Prostate gland (tissue), 2 donors: ENCODE measurements at places on chromosomes 4 and X. TPM values are rescaled to one million over a fixed set of nuclear protein-coding genes. Genes with fewer than 3 reads are reported as not detected.

DNA sequence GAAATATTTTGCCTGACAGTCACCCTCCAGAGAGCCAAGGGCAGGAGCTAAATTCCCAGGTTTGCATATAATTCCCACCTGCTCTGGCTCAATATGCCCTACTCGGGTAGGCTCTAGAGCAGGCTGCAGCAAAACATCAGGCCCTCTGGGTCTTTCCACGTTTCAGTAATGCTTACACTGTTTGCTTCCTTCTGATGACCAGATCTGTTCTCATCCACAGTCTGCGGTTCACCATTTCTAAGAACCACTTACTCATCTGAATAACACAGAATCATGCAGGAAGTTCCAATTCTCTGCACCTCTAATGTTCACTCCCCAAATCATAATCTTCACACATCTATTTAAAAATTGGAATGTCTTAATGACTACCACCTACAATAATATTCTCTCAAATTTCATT lies 141.4 kb downstream of the PPP3CA start:
- H3K36me3 ChIP-seq = no peaks in the 10 kb centered on the region
- DNase-seq = no peak
- H3K4me1 ChIP-seq = no peaks in the 10 kb centered on the region
- H3K27me3 ChIP-seq = no peaks in the 10 kb centered on the region
- H3K27ac ChIP-seq = no peak overlapping the region
- H3K4me3 ChIP-seq = no peak overlapping the region

GRCh38 chrX:47148946-47149345 lies 3.9 kb downstream of the RBM10 start:
- no peak for DNase-seq
- H3K4me1 ChIP-seq = no peaks in the 10 kb centered on the region
- no peak overlapping the region for H3K27ac ChIP-seq
- H3K4me3 ChIP-seq = no peak overlapping the region
- H3K27me3 ChIP-seq = no peaks in the 10 kb centered on the region
- no peaks in the 10 kb centered on the region for H3K36me3 ChIP-seq

DNA sequence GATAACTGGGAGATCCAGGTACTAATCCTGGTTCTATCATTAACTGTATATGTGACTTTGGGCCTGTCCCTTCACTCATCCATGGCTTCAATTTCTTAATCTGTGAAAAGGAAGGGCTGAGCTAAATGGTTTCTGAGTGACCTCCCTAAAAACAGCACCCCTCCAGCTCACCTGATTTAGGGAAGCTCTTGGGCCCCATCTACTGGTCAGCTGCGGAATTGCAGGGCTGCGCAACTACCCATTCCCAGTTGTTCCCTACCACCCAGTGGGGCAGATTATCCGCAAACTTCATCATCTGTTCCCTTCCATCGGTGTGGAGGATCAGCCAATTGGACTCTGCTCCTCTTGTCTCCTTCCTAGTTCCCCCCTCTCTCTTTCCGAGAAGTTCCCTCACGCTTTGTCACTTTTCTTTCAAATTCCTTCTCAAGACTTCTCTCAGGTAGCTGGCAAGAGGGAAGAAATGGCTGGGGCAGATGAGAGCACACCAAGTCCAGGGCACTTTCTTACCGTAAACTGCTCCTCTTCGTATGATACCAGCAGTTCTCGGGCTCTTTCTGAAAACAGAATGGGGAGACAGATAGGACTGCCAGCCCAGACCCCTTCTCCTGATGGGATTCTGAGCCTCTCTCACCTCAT lies 5.8 kb downstream of the LAS1L start:
- peak; percentile 7 for DNase-seq
- no peak overlapping the region for H3K27ac ChIP-seq
- no peaks in the 10 kb centered on the region for H3K27me3 ChIP-seq
- H3K4me3 ChIP-seq = no peak overlapping the region
- H3K4me1 ChIP-seq = no peaks in the 10 kb centered on the region

- no peaks in the 10 kb centered on the region for H3K27me3 ChIP-seq
- no peak overlapping the region for H3K4me3 ChIP-seq
- DNase-seq = no peak
- no peaks in the 10 kb centered on the region for H3K36me3 ChIP-seq
- H3K27ac ChIP-seq = no peak overlapping the region
Measured at GRCh38 chrX:19256986-19257385, 86.7 kb upstream of the PDHA1 start.

GRCh38 chr4:57342411-57342810 lies 232.2 kb upstream of the IGFBP7 start:
- no peaks in the 10 kb centered on the region for H3K4me1 ChIP-seq
- no peak for DNase-seq
- no peaks in the 10 kb centered on the region for H3K36me3 ChIP-seq
- no peak overlapping the region for H3K4me3 ChIP-seq

The UGT2B7 gene
- total RNA-seq = not detected

DNA sequence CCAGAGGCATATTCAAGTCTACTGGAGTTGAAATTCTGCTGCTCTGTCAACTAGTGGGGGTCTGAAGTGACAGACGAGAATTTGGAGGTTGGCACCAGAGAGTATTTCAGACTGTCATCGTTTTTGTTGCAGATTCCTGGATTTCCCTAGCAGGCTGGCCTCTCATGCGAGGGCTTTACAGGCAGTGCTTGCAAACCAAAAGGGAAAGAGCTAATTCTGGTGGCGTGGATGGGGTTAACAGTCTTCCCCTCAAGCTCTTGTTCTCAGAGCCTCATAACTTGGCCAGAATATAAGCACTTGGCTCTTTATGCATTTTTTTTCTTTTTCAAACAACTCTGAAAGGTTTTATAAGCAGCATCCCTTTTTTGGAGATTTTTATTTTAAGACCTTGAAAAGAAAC lies at the start of gene SPARCL1:
TSS of gene SPARCL1 (minus strand) at position 190 of the 400 bp plus-strand sequence. CDS start 29,802 bp downstream, outside the sequence.
- no peaks in the 10 kb centered on the region for H3K36me3 ChIP-seq
- H3K27ac ChIP-seq = peak within 1 kb of the TSS; percentile 88
- no peaks in the 10 kb centered on the region for H3K27me3 ChIP-seq
- peak within 1 kb of the TSS; percentile 30 for H3K4me3 ChIP-seq
- no peaks in the 10 kb centered on the region for H3K4me1 ChIP-seq

- H3K27ac ChIP-seq = peak overlapping the region; percentile 48
- no peak overlapping the region for H3K4me3 ChIP-seq
- H3K36me3 ChIP-seq = no peaks in the 10 kb centered on the region
- DNase-seq = peak; percentile 34
- H3K27me3 ChIP-seq = no peaks in the 10 kb centered on the region
Measured at GRCh38 chr4:40511036-40511614, 118.5 kb downstream of the RBM47 start.

- DNase-seq = no peak
- H3K36me3 ChIP-seq = no peaks in the 10 kb centered on the region
- peaks cover under 1% of the 10 kb centered on the region for H3K27me3 ChIP-seq
- H3K4me3 ChIP-seq = no peak overlapping the region
- no peak overlapping the region for H3K27ac ChIP-seq
Measured at GRCh38 chr4:2065106-2065930, 6.2 kb downstream of the NAT8L start.

The RAB40AL gene
- total RNA-seq = 4.7 TPM

The ARHGAP6 gene
- 72.6 TPM for total RNA-seq

The GPR82 gene
- total RNA-seq = 0.28 TPM

GRCh38 chr4:139876337-139876941 lies 210.8 kb downstream of the MGST2 start:
- H3K4me1 ChIP-seq = peaks cover 7% of the 10 kb centered on the region

GRCh38 chr4:106046083-106046482 lies 150.8 kb downstream of the NPNT start:
- H3K36me3 ChIP-seq = no peaks in the 10 kb centered on the region
- no peak overlapping the region for H3K27ac ChIP-seq
- DNase-seq = no peak
- H3K4me1 ChIP-seq = no peaks in the 10 kb centered on the region
- H3K4me3 ChIP-seq = no peak overlapping the region

DNA sequence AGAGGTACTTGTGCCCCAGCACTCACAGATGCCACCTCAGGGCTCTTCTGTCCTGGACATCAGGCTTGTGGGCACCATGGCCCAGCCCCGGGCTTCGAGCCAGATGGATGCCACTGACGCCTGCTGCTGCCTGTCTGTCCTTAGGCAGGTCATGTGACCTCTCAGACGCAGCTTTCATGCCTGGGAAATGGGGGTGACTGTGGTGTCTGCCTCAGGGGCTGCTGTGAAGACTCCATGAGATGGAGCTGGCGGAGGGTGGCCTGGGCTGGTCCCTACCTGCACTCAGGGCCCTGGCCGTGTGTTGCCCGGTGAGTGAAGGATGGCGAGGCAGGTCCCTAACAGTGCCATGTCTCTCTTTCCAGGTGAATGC lies 6.5 kb downstream of the CPZ start:
- no peak for DNase-seq
- H3K4me3 ChIP-seq = no peak overlapping the region
- no peaks in the 10 kb centered on the region for H3K4me1 ChIP-seq
- H3K27me3 ChIP-seq = no peaks in the 10 kb centered on the region

- no peaks in the 10 kb centered on the region for H3K36me3 ChIP-seq
- DNase-seq = no peak
- H3K27me3 ChIP-seq = no peaks in the 10 kb centered on the region
- H3K4me1 ChIP-seq = no peaks in the 10 kb centered on the region
- no peak overlapping the region for H3K4me3 ChIP-seq
- no peak overlapping the region for H3K27ac ChIP-seq
Measured at GRCh38 chr4:182593864-182594263, 323.3 kb downstream of the DCTD start.

GRCh38 chrX:124229374-124229773 lies 103.1 kb upstream of the TEX13D start:
- no peak for DNase-seq
- H3K27me3 ChIP-seq = no peaks in the 10 kb centered on the region
- no peaks in the 10 kb centered on the region for H3K4me1 ChIP-seq
- H3K36me3 ChIP-seq = no peaks in the 10 kb centered on the region
- no peak overlapping the region for H3K4me3 ChIP-seq

- no peak overlapping the region for H3K27ac ChIP-seq
- H3K27me3 ChIP-seq = peaks cover 3% of the 10 kb centered on the region
- no peak for DNase-seq
- no peak overlapping the region for H3K4me3 ChIP-seq
Measured at GRCh38 chr4:70392057-70392776, 5.5 kb upstream of the OPRPN start.

DNA sequence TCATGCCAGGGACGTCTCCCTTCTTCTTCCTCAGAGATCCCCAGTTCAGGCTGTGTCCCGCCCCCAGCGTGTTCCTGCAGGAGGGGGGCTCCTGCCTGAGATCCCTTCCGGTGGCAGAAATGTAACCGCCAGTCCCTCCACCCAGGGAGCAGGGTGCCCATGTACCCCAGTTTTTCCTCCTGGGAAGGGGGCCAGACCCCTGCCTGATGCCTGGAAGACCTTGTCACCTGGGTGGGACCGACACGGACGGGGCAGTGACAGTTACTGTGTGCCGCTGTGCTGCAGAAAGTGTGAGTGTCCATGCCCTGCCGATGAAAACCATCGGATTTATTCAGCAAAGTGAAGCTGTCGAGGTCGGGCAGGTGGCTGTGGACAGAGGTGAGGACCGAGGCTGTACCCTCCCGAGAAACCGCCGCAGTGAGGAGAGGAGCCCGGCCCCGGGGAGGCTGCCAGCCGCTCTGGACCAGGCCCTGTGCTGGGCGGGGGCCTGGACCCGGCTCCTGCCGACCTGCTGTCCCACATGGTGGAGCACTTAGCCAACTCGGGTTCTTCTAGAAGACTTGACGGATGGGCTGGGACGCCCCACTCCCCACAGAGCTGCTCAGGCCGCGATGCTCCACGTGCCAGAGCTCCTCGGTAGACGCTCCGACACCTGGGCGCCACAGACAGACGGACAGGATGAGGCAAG lies 36.7 kb upstream of the HMX1 start:
- no peaks in the 10 kb centered on the region for H3K36me3 ChIP-seq
- no peaks in the 10 kb centered on the region for H3K4me1 ChIP-seq
- H3K27ac ChIP-seq = no peak overlapping the region
- peaks cover 11% of the 10 kb centered on the region for H3K27me3 ChIP-seq
- no peak for DNase-seq
